NCI-H1092 (cell line): ENCODE measurements at places on chromosomes 11 and 22.

DNA sequence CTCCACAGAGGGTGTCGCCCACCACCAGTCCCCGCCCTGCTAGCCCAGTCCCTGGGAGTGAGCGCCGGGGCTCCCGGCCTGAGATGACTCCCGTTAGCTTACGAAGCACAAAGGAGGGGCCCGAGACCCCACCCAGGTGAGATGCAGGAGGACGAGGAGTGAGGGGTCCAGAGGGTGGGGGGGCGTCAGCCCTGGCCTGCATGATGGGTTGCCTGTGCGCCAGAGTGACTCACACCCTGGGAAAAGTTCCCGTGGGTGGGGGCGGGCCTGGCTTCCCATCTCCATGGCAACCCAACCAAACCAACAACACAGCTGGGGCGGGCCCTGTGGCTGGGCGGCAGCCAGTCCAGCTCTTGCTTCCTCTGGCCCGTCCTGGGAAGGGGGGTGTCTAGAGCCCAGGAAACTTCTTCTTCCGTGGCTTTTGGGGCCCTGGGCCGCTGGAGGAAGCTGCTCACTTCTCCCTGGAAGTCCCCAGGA lies 4.5 kb downstream of the GAS2L1 start:
- no peak for DNase-seq

DNA sequence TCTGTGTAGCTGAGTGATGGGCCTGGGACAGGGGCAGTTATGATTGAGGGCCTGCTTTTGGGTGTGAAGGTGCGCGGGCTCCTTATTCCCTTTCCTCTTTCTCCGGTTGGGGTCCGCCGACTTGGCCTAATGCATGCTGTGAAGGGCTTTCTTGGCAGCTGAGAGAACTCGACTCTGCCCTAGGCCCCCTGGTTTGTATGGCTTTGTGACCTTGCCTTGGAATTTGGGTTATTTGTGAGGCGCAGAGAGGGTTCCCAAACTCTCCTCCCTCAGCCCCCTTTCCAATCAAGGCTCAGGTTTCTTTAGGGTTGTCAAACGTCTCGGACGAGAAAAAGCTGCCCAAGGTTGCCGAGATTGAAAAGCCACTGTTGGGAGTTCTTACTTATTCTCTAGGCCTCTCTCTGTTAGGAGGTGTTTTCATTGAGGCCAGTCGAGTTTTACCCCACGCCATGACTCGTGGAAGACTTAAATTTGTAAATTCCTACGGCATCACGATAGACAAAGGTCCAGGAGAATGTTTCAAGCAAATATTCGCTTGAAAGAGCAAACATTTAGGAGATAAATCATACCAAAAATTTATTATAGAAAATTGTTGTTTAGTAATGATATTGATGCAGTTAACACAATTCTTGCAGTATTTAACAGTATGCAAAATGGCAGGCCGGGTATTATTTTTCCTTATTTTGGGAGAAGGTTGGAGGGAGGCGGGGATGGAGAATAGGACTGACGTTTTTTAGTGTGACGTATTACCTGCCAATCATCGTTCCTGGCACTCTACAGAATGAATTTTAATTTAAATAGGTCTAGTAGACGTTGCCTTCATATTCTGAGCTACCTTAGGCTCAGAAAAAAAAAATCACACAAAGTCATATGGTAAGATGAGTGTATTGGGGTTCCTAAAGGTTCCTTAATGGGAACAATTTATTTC lies 689 bp downstream of the PDHX start:
- no peak for DNase-seq

DNA sequence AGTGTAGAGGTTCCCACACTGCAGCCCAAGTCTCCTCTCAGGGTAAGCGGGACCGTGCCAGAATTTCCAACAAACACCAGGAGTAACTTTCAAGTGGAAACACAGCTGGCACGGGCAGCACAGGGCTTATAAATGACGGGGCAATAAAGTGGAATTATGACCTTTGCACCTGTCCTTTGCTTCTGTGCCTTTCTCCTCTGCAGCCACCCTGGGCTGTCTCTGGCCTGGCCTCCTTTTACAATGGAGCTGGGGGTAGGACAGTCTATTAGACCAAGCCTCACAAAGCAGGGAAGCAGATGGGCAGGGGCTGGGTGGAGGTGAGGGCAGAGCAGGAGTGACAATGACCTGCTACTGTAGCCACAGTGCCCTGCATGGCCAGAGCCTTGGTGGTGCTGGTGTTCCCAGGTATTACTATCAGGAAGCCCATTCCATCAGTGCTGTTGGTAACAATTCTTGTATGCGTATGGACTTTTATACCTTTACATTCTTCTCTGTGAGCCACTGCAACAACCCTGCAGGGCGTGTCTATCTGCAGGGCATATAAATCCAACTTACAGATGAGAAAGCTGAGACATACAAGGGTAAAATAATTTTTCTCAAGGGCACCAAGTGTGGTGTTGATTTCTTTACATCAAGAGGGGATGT lies 387.8 kb downstream of the CTTN start:
- no peak for DNase-seq

DNA sequence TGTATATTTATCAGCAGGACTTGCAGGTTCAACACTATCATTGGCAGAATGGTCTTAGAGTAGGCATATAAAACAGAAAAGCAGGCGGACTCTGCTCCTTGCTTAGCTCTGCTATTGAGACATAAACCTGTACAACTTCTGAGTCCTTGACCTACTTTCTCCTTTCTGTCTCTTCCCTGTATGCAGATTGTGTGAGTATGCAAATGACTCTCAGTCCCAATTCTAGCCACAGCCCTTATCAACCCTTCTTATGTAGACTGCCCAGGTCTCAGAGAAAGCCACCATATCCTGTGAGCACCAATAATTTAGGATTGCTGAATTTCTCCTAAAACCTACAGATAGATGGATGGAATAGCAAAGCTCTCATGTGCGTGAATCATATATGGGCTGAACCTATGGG lies 367.6 kb upstream of the DDI1 start:
- no peak for DNase-seq

- no peak for DNase-seq
These were observed 2.7 kb upstream of the TMPRSS6 start for GRCh38 chr22:37112084-37112728.

- DNase-seq = no peak
These were observed 1.1 kb upstream of the GCAT start for GRCh38 chr22:37806409-37807333.

DNA sequence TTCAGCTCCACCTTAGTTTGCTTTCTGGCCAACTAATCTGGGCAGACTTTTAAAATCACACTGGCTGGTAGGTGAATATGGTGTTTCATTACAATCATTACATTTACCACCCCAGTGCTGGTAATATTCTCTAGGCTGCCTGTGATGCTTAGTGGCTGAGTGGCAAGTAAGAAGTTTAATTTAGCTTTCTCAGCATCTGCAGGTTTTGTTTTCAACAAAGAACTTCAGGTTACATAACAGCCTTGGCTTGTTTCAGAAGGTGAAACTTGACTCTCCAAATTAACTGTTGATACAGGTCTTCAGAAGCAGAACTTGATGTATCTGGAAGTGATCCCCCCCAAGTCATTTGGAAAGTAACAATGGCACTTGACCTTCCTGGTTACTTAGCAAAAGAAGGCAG lies 423.3 kb upstream of the CCDC90B start:
- no peak for DNase-seq

GRCh38 chr11:56103210-56103737 lies at the start of gene OR8H2:
TSS of gene OR8H2 (plus strand) at chr11:56103687. CDS start at chr11:56105043, 1,356 bp downstream.
- DNase-seq = no peak

DNA sequence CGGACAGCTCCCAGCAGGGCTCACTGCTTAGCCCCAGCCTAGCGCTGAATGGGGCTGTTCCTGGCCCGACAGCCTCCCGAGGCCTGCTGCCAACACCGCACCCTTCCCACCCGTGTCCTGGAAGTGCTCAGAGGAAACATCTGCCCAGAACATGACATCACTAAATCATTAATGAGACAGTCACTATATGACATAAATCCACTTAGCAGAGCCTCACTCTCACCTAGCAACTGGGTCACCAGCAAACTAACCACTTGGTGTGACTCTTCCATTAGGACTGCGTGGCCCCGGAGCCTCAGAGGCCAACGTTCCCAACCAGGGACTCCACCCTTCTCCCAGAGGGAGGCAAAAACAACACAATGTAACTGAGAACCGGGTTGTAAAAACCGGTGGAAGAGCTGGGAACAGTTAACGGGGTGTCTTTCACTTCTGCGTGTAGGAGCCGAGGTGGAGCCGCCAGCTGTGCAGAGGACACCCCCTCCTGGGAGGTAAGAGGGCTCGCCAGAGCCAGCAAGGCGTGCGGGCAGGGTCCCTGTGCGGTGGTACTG lies 21.4 kb upstream of the PACSIN2 start:
- no peak for DNase-seq
